ENCODE measurements at places on chromosomes 12 and 14. TPM values are rescaled to one million over a fixed set of nuclear protein-coding genes. Genes with fewer than 3 reads are reported as not detected.

PTPRR gene
- 3.2 TPM for total RNA-seq

ACVR1B gene
- 7.2 TPM for total RNA-seq

TMX1 gene
- total RNA-seq, result 38.3 TPM

PSEN1 gene
- total RNA-seq, result 46.0 TPM

EFS gene
- total RNA-seq, result 19.9 TPM

DYRK4 gene
- total RNA-seq, result 24.1 TPM

REC8 gene
- total RNA-seq, result 24.1 TPM

SPIC gene
- not detected for total RNA-seq

All from sigmoid colon (tissue), 7 donors.